Stimulated activated CD4-positive, alpha-beta T cell treated with anti-CD3 and anti-CD28 coated beads, Interleukin-1b, Interleukin-23, amount 100 ng/mL, for 1 hour (primary cell): ENCODE measurements at places on chromosomes 7 and 10.

DNA sequence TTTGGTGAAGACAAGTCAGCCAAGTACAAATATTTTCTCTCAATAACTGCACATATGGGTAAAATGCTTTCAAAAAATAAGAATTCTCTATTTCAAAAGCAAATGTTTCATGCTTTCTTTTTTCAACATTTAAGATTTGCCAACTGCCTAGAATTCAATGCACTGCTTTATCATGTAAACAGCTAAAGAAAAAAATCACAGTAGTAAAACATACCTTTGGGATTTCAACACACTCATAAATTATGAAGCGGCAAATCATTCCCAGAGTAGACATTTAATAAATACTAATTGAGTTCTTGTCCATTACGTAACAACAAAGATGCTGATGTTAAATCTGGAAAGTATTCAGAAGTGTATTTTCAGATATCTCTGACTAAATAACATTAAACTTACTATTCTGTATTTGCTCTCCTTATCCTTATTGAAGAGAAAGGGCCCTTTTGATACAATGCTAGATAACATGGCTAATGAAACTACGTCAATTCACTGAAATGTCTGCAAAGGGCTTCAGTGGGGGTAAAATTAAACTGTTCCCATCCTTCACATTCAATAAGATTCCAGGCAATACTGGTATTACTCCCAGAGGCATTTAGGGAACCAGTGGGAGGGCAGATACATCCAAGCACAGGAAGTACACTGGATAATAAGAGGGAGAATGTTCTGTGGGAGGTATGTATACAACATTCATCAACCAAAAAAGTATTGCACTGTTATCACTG is 13.9 kb downstream of the NAPEPLD start:
- no peak for DNase-seq

- no peak for DNase-seq
These were observed 15.4 kb downstream of the NFE2L3 start for GRCh38 chr7:26167303-26167934.

- DNase-seq: no peak
These were observed 8.8 kb upstream of the DUSP5 start for GRCh38 chr10:110488940-110489339.

- DNase-seq: no peak
These were observed 201.4 kb upstream of the NRP1 start for GRCh38 chr10:33535866-33536265.

- DNase-seq: no peak
These were observed 26.4 kb downstream of the CHST15 start for GRCh38 chr10:124066781-124067714.

DNA sequence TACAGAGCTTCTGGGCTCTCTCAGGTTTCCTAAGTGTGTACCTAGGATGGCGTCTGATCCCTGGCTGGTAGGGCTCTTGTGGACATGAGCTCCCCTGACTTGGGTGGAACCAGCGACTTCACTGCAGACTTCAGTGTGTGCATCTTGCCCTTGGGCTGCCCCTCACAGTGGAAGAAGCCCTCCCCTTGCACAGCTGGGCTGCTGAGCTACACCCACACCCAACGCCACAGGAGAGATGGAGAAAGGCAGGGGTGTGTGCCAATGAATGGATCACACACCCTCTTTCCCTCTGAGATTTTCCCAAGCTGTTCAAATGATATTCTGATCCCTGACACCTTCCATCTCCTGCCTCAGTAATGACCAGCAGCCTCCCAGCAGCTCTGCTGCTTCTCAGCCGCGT is 296.7 kb downstream of the GFRA1 start:
- no peak for DNase-seq

GRCh38 chr7:154928136-154929005 is 74.6 kb downstream of the PAXIP1 start:
- DNase-seq: no peak

DNA sequence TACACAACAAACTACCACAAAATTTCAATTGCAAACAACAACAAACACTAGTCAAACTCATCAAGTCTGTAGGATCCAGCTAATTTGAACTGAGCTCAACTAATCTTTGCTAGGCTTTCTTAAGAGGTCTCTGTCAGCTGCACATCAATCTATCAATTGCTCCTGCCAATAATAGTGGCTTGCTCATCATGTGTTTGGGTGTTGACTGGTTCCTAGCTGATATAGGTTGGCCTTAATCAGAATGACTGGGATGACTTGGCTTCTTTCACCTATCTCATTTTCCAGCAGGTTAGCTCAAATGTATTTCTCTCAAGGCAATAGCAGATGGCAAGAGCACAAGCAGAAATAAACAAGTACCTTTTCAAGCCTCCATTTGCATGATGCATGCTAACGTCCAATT is 370.3 kb upstream of the NFE2L3 start:
- DNase-seq: no peak
